ENCODE measurements at places on chromosomes 4 and X.

DNA sequence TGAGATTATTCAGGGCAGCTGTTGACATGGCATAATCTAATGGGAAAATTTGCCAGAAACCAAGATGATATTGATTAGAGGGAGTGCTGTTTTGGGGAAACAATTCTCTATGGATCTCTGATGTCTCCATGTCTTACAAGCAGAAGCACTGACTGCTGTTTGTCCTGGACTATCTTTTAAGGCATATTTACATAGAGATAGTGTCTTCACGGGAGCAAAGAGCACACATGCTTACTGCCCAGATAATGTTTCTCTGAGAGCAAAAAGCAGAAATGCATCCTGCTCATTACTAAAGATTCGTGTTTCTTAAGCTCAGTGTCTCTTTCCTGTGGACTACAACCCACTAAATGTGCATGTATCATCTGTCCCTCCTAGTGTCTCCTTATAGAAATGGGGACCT lies 41.3 kb upstream of the GLRA3 start:
- H3K36me3 ChIP-seq: no peaks in the 10 kb centered on the region
- no peaks in the 10 kb centered on the region for H3K4me1 ChIP-seq
- H3K27ac ChIP-seq: no peak overlapping the region
- DNase-seq: no peak
- no peaks in the 10 kb centered on the region for H3K27me3 ChIP-seq
- H3K4me3 ChIP-seq: no peak overlapping the region

- no peaks in the 10 kb centered on the region for H3K36me3 ChIP-seq
- H3K4me3 ChIP-seq: no peak overlapping the region
- H3K4me1 ChIP-seq: peaks cover 2% of the 10 kb centered on the region
- no peak for DNase-seq
- H3K27me3 ChIP-seq: no peaks in the 10 kb centered on the region
Observed at GRCh38 chr4:76772498-76773106, 125.3 kb downstream of the SOWAHB start.

- DNase-seq: no peak
- H3K27ac ChIP-seq: no peak overlapping the region
- H3K4me1 ChIP-seq: peaks cover 19% of the 10 kb centered on the region
Observed at GRCh38 chr4:107999932-108000539, 10.3 kb downstream of the HADH start.

- H3K27ac ChIP-seq: no peak overlapping the region
- no peaks in the 10 kb centered on the region for H3K27me3 ChIP-seq
- peak; percentile 85 for DNase-seq
- peaks cover 5% of the 10 kb centered on the region for H3K36me3 ChIP-seq
- peaks cover 7% of the 10 kb centered on the region for H3K4me1 ChIP-seq
Observed at GRCh38 chrX:47831788-47832187, 4.9 kb upstream of the ZNF81 start.

Data from activated CD4-positive, alpha-beta T cell treated with anti-CD3 and anti-CD28 coated beads, Interleukin-2, amount 10 ng/mL, durations not matched to agents 24 days and 14 days (primary cell).